Small intestine (tissue), 16 donors: ENCODE measurements at places on chromosomes 12 and 14.

- DNase-seq = no peak
These were observed 1.0 kb upstream of the NAP1L1 start for GRCh38 chr12:76085520-76085868.

- peak; percentile 56 for DNase-seq
These were observed 899 bp downstream of the TPCN1 start for GRCh38 chr12:113221997-113222729.

GRCh38 chr14:103111232-103111868 lies 11.9 kb upstream of the TNFAIP2 start:
- DNase-seq = no peak

DNA sequence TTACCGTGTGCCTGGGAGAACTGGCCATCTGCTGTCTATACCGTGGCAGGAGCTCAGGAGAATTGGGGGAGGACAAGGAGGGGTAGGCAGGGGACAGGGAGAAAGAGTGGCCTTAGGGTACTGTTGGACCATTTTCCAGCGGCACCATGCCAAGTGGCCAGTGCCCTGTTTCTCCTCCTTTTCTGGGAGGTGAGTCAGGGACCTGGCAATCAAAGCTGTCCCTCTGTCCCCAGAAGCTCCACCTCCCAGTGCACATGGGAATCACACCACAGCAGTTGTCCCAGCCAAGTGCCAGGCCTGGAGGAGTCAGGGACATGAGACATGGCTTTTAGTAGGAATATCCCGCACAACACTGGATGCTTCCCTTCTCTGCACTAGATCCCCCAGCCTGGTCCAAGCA lies 118.0 kb downstream of the GCH1 start:
- DNase-seq = peak; percentile 65

GRCh38 chr14:68507544-68508081 lies 285.3 kb downstream of the ZFP36L1 start:
- no peak for DNase-seq

- DNase-seq = peak; percentile 34
These were observed 9.0 kb downstream of the LGALS3 start for GRCh38 chr14:55138091-55138490.

GRCh38 chr12:34302131-34302885 lies 280.0 kb downstream of the ALG10 start:
- DNase-seq = no peak
